ENCODE measurements at places on chromosomes 11 and 22. TPM values are rescaled to one million over a fixed set of nuclear protein-coding genes. Genes with fewer than 3 reads are reported as not detected.
A peak's percentile ranks its signal among the peaks of the same experiment; 100 is the strongest.

- H3K4me3 ChIP-seq, result peak overlapping the region; percentile 45
- peak overlapping the region; percentile 73 for H3K27ac ChIP-seq
- DNase-seq, result no peak
- peaks cover 35% of the 10 kb centered on the region for H3K4me1 ChIP-seq
Measured at GRCh38 chr11:72743321-72744221, 8.6 kb downstream of the ARAP1 start.

Gene PHF21B
- 2.1 TPM for total RNA-seq

- H3K4me3 ChIP-seq, result peak overlapping the region; percentile 79
- DNase-seq, result no peak
- peak overlapping the region; percentile 43 for H3K27ac ChIP-seq
- H3K27me3 ChIP-seq, result peaks cover 2% of the 10 kb centered on the region
- H3K4me1 ChIP-seq, result peaks cover 23% of the 10 kb centered on the region
Measured at GRCh38 chr11:65884716-65885092, 3.6 kb downstream of the FIBP start.

GRCh38 chr11:118996926-118997626 lies 862 bp upstream of the CENATAC start:
- peak overlapping the region; percentile 93 for H3K4me3 ChIP-seq
- H3K27me3 ChIP-seq, result no peaks in the 10 kb centered on the region
- peak overlapping the region; percentile 89 for H3K27ac ChIP-seq
- peaks cover 8% of the 10 kb centered on the region for H3K36me3 ChIP-seq
- peaks cover 23% of the 10 kb centered on the region for H3K4me1 ChIP-seq

Gene APOC3
- 54.4 TPM for total RNA-seq

Gene DERL3
- total RNA-seq, result 2.6 TPM

Gene MMP8
- not detected for total RNA-seq

DNA sequence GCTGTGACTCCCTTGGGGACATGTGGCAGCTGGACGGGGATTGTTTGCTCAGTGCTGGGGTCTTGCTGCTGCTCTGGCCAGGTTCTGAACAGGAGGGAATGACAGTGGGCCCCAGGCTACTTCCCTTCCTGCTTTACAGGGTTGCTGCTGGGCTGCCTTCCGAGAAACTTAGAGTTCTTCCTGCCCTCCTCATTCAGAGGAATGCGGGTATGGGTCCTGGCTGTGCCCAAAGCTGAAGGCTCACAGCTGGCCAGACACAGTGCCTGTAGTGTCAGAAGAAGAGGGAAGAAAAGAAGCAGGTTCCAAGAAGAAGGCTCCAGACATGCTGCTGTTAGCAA lies 108.3 kb upstream of the PARVA start:
- DNase-seq, result no peak
- no peaks in the 10 kb centered on the region for H3K36me3 ChIP-seq

Gene FAM227A
- 5.0 TPM for total RNA-seq

- H3K27ac ChIP-seq, result no peak overlapping the region
- peak overlapping the region; percentile 41 for H3K4me3 ChIP-seq
- H3K27me3 ChIP-seq, result no peaks in the 10 kb centered on the region
- DNase-seq, result no peak
- H3K4me1 ChIP-seq, result peaks cover 11% of the 10 kb centered on the region
Measured at GRCh38 chr22:21611210-21611977, 18.4 kb downstream of the YDJC start.

- peaks cover 6% of the 10 kb centered on the region for H3K4me1 ChIP-seq
- H3K4me3 ChIP-seq, result no peak overlapping the region
- no peak for DNase-seq
- H3K27me3 ChIP-seq, result no peaks in the 10 kb centered on the region
- peaks cover 22% of the 10 kb centered on the region for H3K36me3 ChIP-seq
- H3K27ac ChIP-seq, result no peak overlapping the region
Measured at GRCh38 chr22:41106122-41106968, 14.0 kb downstream of the EP300 start.

GRCh38 chr11:111305162-111305802 lies 6.9 kb downstream of the POU2AF3 start:
- H3K4me3 ChIP-seq, result peak overlapping the region; percentile 35
- no peak for DNase-seq
- H3K27ac ChIP-seq, result no peak overlapping the region
- peaks cover 34% of the 10 kb centered on the region for H3K4me1 ChIP-seq
- H3K27me3 ChIP-seq, result peaks cover 14% of the 10 kb centered on the region
- H3K36me3 ChIP-seq, result peaks cover 7% of the 10 kb centered on the region

DNA sequence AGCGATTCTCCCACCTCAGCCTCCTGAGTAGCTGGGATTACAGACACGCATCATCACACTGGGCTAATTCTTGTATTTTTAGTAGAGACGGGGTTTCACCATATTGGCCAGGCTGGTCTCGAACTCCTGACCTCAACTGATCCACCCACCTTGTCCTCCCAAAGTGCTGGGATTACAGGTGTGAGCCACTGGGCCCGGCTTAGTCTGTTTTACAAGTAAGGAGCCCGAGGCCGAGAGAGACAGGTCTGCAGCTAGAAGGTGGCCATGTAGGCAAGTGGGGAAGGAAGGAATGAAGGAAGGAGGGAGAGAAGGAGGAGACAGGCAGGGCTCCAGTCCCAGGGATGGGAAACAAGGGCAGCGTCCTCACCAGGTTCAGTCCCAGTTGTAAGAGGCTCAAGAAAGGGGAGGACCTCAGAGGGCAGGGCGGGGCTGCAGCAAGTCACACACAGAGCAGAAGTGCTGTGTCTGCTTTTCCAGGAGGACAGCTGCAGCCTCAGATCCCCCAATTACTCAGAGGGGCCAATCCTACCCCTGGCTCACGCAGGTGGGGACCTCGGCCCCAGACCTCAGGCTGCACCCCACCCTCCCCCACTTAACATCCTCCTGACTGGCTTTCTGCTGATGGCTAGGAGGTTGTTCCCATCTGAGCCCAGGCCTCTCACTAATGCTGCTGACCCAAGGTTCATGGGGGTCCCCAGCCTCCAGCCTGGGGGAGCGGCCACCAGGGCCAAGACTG lies 53.8 kb upstream of the PRR5 start:
- H3K27me3 ChIP-seq, result no peaks in the 10 kb centered on the region
- no peaks in the 10 kb centered on the region for H3K36me3 ChIP-seq
- H3K27ac ChIP-seq, result no peak overlapping the region
- H3K4me1 ChIP-seq, result peaks cover 20% of the 10 kb centered on the region
- no peak for DNase-seq

- peak overlapping the region; percentile 32 for H3K27ac ChIP-seq
- H3K4me1 ChIP-seq, result peaks cover 29% of the 10 kb centered on the region
- no peak overlapping the region for H3K4me3 ChIP-seq
- H3K36me3 ChIP-seq, result no peaks in the 10 kb centered on the region
- H3K27me3 ChIP-seq, result no peaks in the 10 kb centered on the region
- no peak for DNase-seq
Measured at GRCh38 chr22:36056980-36057379, 28.4 kb upstream of the RBFOX2 start.

Gene MS4A1
- total RNA-seq, result not detected

DNA sequence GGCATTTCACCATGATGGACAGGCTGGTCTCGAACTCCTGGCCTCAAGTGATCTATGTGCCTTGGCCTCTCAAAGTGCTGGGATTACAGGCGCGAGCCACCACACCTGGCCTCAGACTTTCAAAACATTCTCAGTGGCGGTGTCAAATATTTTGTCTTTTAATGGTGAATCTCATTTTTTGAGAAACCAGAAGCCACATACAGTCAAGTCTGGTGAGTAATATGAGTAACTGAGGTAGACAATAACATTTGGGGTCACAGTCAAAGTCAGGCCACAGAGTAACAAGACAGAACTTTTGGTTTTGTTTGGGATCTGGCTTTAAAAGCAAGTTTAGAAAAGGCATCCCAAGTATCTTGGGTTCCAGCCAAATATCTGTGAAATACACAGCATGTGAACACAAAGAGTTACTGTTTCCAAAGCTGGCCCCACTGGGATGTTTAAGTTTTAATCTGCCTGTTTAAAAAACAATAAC lies 5.6 kb upstream of the TMA7B start:
- peaks cover 12% of the 10 kb centered on the region for H3K27me3 ChIP-seq
- no peak overlapping the region for H3K27ac ChIP-seq
- no peak overlapping the region for H3K4me3 ChIP-seq
- no peak for DNase-seq
- H3K36me3 ChIP-seq, result no peaks in the 10 kb centered on the region
- H3K4me1 ChIP-seq, result peaks cover 37% of the 10 kb centered on the region

DNA sequence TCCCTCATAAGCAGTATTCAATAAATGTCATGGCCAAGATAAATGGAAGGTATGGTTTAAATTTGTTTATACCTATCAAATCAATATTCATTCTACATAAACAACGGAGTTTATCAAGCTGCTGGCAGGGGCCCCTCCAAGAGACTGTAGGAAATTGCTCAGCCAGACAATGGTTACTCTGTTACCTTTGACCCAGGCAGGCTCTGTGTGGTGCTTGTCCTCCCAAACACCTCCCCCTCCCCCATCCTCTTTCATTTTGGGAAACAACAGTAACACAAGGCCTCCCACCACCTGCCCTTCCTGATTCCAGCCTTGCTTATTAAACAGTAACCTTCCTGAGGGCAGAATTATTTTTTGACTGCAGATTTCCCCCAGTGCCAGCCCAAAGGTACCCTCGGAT lies 10.5 kb upstream of the ZBTB16 start:
- H3K4me1 ChIP-seq, result peaks cover 10% of the 10 kb centered on the region
- no peak overlapping the region for H3K4me3 ChIP-seq
- no peak for DNase-seq
- no peak overlapping the region for H3K27ac ChIP-seq
- no peaks in the 10 kb centered on the region for H3K36me3 ChIP-seq
- H3K27me3 ChIP-seq, result peaks cover 53% of the 10 kb centered on the region

Data from type B pancreatic cell (in vitro differentiated cells).